ENCODE measurements at places on chromosomes 1 and 21.

DNA sequence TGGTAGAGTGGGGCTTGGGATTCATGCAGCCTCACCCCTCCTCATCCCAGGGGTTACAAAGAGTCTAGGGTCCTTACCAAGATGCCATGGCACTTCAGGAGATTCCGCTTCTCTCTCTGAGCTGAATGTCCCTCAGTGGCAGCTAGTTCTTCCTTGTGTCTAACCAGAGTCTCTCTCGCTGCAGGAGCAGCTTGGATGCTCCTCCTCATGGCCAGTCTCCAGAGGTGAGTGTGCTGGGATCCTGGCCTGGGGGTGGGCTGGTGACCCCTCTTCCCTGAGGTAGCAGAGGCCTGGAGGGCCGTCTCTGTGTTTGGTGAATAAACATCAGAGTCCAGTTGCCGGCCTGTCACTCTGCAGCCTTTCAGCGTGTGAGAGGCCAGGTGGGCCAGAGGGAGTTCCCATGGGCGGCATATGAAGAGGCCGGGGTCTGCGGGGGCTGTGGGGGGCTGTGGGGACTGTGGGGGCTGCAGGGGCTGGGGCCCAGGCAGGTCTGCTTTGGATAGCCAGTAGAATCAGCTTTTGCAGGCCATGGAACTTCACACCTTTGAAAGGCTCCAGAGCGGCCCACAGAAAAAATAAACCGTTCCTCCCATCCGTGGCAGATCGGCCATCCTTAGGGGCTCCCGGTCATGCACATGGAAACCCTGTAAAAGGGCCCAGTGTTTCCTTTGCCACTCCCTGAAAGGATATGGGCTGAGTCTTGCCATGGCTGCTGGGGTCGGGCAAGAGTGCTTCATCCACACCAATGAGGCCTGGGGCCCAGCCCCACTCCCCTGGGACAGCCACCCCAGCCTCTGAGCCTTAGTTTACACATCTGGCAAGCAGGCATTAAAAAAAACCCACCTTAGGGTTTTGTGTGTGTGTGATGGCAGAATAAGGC lies 256.4 kb downstream of the FOXD2 start:
- no peak for DNase-seq

DNA sequence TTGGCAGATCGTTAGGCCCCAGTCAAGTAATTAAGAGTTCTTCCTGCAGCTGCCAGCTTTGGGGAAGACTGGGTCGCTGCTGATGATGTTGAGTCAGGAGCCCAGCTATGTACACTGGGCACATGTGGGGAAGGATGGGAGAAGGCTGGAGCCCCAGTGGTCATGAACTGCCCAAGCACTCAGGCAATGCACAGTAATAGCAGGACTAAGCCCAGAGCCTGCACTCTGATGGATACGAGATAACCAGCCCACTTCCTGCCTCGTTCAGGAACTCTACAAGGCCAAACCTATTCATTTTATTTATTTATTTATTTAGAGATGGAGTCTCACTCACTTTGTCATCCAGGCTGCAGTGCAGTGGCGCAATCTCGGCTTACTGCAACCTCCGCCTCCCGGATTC lies 81.1 kb upstream of the BTG3 start:
- no peak for DNase-seq

GRCh38 chr1:87804128-87804527 lies 475.4 kb downstream of the LMO4 start:
- DNase-seq, result no peak

GRCh38 chr1:247298124-247298481 lies 33.6 kb downstream of the ZNF496 start:
- no peak for DNase-seq

- no peak for DNase-seq
Measured at GRCh38 chr21:39523399-39523798, 71.6 kb downstream of the SH3BGR start.

GRCh38 chr1:27912429-27912828 lies 22.4 kb upstream of the SMPDL3B start:
- no peak for DNase-seq

GRCh38 chr21:36994501-36995158 lies 11.9 kb upstream of the RIPPLY3 start:
- no peak for DNase-seq

DNA sequence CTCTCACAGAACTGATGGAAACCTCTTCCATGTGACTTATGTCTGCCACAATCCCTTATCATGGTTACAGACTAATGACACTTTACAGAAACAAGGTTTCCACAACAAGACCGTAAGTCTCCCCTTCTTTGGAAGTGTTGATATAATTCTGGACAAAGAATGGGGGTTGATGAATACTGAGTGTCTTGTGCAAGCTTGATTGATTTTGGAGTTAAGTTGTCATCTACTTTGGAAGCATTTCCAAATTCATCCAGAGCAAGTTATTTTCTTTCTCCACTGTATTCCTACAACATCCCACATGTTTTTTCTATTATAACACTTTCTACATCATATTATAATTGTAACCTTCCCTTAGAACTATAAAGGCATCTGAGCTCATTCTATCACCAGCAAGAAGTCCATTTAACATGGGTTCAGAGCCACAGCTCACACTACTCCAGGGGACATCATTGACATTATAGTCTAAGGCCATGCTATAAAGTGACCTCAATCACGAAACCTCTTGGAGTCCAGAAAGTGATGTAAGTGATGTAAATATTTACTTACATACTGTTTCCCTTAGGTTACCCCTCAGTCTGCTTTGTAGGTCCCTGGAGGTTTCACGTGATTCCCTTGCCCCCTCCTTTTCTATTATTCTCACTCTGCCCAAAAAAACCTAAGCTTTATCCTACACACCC lies 125.7 kb upstream of the PBX1 start:
- no peak for DNase-seq

- no peak for DNase-seq
Measured at GRCh38 chr1:8020032-8020431, 6.1 kb downstream of the ERRFI1 start.

DNA sequence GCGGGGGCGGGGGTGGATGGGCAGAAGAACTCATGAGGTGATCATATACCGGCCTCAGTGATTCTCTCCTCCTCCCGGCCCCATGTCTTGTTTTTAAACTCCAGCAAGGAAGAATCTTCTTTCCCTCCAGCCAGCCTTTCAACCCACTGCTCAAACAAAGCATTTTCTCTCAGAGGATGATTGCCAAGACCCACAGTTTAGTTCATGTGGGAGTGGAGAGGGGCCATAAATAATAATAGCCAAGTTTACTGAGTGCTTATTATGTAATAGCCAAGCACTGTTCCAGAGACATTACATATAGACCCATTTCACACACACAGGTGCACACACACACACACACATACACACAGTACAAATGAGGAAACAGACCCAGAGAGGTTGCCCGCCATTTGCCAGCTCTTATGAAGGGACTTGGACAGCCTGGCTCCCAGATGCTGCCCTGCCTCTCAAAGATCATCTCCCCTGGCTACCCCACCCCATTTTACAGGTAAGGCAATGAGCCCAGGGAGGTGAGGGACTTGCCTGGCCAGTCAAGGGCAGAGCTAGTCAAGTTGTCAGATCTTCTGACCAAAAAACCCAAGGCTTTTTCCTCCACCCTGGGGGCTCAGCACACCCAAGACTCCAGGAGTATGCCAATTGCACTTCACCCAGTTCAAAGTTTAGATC lies 18.0 kb upstream of the BCAR3 start:
- DNase-seq, result no peak

GRCh38 chr1:93591676-93592550 lies 89.7 kb downstream of the BCAR3 start:
- DNase-seq, result no peak

DNA sequence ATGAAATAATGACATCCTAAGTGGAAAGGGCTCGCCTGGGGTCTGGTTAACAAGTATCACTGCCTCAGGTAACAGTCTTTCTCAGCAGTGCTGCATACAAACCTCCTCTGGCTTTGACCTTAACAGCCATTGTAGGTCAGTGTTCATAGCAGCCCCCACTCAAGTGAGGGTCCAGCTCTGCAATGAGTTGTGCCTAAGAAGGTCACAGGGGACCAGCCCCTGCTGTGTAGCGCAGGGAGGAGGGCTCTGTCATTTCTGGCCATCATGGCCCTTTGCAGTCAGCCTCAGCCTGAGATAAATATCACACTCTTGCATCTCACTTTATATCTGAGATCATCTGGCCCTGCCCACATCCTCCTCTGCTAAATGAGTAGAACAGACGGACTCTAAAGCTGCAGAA lies 18.1 kb upstream of the MYSM1 start:
- DNase-seq, result no peak

DNA sequence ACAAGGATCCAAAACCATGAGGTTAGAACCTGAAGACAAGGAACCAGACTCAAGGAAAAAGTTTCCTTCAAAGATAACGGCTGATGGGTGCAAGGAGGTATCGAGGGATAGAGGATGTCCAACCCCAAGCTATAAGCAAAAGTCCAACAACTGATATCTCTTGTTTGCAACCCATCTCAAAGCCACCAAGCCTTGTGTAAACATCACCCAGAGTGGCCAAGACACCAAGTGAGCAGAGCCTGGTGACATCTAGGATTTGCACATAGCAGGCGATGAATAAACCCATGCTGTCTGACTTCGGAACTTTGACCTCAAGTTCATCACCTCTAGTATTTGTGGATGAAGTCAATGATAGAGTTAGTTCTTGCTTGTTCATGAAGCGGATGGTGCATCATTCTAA lies 180.7 kb downstream of the ETS2 start:
- no peak for DNase-seq

GRCh38 chr1:198161718-198162090 lies 4.9 kb downstream of the NEK7 start:
- DNase-seq, result no peak

DNA sequence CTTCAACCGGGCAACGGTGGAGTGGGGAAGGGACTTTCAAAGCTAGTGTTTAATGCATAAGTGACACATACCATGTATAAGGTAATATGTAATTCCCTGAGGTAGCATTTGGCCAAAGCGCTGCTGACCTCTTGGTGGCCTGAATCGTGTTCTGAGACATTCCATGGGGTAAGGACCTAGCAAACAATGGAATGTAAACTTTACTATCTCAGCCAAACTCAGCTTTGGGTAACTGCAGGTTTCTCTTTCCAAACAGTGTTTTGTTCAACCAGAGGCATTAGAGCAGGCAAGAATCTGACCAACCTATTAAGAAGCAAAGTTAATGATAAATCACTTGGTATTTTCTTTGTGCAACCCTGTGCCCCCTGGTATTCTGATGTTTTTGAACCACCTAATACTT lies 22.0 kb downstream of the TGFB2 start:
- DNase-seq, result no peak

GRCh38 chr1:44682883-44683265 lies 8.4 kb downstream of the ARMH1 start:
- DNase-seq, result no peak

GRCh38 chr1:232589111-232589811 lies 40.7 kb downstream of the SIPA1L2 start:
- no peak for DNase-seq

- DNase-seq, result no peak
Measured at GRCh38 chr1:200707116-200707515, 31.6 kb upstream of the CAMSAP2 start.

- no peak for DNase-seq
Measured at GRCh38 chr1:232178191-232178590, 451.7 kb downstream of the SIPA1L2 start.

DNA sequence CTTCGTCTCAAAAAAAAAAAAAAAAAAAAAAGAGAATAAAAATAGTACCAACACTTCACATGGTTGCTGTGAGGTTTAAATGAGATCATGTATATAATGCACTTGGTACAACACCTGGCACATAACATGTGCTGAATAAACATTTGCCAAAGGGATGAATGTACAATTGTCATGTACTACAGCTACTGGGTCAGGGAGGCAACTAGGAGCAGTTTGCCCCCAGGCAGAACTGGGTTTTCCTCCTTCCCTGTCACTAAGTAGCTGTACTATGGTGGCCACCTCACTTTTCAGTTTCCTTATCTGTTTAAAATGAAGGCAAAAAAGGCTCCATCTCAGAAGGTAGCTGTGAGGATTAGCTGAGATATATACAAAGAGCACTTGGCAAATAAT lies 11.5 kb downstream of the AK2 start:
- no peak for DNase-seq

DNA sequence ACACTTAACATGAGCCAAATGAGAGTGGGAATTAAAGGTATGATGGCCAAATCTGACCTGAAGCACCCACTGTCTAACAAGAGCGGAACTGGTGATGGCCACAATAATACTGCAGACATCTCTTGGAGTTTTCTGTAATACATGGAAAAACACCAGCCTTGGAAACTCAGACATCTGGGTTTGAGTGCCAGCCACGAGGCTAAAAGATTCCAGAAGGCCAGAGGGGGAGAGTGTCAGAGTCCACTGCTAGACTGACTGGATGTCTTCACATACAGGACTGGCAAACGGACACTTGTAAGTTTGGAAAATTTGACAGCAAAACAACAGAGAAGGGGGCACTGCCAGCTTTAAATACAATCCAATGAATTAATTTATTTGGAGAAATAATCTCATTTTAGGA lies 175.1 kb downstream of the ADSS2 start:
- DNase-seq, result no peak

DNA sequence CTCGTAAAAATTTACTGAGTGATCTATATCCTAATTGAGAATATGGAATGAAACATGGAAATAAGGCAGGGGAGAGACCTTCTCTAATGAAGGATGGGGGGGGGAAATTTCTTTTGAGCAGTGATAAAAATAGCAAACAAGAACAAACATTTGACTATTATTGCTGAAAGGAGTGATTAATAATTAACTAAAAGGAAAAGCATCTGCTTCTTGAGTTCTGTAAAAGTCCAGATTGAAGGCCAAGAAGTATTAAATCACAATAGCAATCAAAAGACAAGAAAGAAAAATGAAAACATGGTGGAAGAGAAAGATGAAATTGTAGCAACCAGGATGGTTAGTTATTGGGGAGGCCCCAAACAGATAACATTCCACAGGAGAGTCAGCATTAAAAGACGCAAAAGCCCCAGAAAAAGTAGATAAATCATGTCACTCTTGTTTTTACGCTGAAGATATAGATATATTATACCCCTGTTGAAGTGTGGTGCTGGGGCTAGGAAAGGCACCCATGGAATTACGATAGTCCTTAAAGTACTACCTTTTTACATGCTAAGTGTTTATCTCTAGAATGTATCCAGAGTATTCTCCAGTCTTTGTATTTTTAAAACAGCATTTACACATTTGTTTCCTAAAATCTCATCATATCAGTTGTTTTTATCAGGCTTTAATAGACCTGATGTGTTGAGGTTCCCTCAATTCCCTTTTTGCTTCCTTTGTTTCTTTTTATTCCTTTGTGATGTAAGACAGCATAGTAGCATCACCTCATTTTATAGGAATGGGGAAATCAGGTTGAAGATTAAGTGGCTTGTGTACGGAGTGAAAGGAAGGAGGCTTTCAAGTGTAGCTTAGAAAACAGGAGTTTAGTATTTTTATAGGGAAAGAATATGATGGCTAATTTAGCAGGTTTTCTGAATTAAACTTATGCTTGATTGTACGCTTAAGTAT lies 28.9 kb downstream of the DISP1 start:
- DNase-seq, result no peak

DNA sequence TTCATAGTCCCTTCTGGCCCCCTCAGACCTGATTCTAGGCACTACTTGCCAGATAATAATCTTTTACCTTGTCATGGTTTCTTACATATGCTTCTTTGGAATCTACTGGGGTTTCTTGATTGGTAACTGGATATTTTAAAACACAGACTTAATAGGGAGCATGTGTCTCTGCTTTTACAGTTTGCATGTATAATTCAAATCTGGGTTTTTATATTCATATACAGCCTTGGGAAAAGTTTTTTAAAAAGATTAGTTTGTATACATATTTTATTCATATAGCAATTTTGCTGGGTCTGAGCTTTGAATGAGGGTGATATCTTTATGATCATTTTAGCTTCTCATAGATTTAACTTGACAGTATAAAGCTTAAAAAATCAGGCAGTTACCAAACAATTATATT lies 21.1 kb upstream of the CD1D start:
- DNase-seq, result no peak

All from activated T-cell treated with anti-CD3 and anti-CD28 coated beads for 1 hour (primary cell).